Amniotic stem cell (primary cell): ENCODE measurements at places on chromosomes 5 and 9.
A peak's percentile ranks its signal among the peaks of the same experiment; 100 is the strongest.

DNA sequence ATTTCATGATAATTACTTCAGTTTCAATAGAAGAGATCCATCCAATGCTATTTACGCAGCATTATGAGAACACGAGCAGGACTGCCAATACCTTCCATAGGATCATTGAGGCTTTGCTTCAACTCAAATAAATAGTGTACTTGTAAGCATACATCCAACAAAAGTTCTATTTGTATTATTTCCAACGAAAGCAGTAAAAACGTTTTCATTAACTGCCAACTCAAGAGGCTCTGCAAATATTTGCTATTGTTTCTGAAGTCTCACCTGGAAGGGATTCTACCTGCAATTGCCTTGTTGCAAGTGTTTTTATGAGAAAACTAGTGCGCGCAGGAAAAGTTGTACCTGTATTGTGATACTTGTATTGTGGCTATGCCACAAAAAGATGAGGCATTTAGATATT lies 11.0 kb upstream of the GNPDA1 start:
- no peak for DNase-seq

GRCh38 chr5:108857905-108858304 lies 110.2 kb downstream of the FER start:
- DNase-seq, result no peak

- DNase-seq, result peak; percentile 41
These were observed 149.1 kb upstream of the KLF4 start for GRCh38 chr9:107638521-107639310.

- DNase-seq, result no peak
These were observed 745 bp upstream of the CLTA start for GRCh38 chr9:36189976-36190375.

DNA sequence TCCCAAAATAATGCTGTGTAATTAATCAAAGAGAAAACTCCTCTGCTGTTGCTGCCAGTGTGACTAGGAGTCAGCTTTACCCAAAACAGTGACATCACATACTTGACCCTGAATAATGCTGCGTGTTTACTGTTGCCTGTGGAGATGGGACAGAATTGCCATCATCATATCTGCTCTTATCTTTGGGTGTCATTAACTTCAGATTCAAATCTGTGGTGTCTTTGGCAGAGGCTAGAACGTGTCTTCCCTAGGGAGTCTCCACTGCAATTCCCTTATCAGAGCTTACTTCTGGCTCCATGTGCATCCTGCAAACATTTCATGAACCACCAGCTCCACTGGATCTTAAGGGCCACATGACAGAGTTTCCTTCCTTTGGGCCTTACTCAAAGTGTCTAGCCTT lies 88.9 kb upstream of the MRPS30 start:
- no peak for DNase-seq

DNA sequence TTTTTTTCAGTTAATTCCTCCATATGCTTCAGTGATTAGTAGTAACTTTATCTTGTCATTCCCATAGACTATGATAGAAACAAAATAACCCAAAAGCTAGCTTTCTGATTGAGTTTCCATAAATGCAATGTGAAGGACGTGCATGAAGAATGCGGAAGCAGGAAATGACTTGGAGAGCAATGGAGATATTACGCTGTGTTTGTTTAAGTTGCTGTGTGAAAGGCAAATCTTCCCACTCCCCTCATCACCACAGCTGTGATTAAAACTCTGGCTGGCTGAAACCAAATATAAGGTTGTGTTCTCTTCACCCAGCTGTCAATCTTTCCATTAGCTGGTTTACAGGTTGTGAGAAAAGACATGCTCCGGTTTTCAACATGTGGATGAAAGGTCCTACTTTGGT lies 83.9 kb downstream of the NR2F1-AS1 start:
- no peak for DNase-seq

- no peak for DNase-seq
These were observed 124.4 kb upstream of the MSX2 start for GRCh38 chr5:174599992-174600391.

- no peak for DNase-seq
These were observed 91.1 kb upstream of the RNF180 start for GRCh38 chr5:64074533-64074932.
